ENCODE measurements at places on chromosomes 4 and X.

DNA sequence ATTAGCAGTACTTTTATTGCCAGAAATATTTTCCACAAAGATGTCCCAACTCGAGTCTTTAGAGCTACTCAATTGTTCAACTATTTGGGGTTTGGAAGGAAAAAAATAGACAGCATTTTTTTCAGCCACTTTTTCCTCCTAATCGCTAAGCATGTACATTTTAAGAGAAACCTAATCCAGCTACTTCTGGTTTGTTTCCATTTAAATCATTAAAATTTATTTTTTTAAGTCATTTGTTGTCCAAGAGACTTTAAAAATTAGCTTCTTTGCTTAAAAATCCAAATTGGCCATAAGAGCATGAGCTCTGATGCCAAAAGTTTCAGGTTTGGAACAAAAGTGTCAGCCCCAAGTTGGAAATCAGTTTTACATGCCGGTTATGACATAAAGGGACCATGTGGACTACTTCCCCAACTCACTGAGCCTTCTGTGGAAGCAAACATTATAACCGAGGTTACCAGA lies 186.3 kb upstream of the INTU start:
- DNase-seq = no peak

GRCh38 chr4:180558427-180558826 lies 1684.8 kb upstream of the TENM3 start:
- DNase-seq = no peak

DNA sequence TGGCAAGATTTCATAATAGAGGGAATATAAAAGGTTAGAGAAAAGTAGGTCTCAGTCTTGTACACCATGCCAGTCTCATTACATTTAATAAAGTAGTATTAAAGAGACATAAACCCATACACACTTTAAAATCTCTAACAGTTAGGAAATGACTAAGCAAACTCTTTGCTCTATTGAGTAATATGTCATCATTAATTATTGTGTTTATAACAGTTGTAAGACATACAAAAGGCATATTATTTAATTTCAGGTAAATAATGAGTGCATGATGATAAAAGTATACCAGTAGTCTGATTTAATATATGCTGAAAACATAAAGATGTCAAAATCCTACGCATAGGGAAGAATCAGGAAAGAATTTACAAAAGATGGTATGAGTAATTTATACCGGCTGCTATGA lies 31.0 kb upstream of the FGG start:
- no peak for DNase-seq

DNA sequence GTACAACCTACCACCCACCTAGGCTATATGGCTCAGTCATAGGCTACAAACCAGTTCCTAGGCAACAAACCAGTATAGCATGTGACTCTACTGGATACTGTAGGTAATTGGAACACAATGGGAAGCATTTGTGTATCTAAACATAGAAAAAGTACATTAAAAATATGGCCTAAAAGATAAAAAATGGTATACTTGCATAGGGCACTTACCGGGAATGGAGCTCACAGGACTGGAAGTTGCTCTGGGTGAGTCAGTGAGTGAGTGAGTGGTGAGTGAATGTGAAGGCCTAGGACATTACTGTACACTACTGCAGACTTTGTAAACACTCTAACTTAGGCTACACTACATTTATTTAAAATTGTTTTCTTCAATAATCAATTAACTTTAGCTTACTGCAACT lies 139.2 kb upstream of the RBPJ start:
- no peak for DNase-seq

DNA sequence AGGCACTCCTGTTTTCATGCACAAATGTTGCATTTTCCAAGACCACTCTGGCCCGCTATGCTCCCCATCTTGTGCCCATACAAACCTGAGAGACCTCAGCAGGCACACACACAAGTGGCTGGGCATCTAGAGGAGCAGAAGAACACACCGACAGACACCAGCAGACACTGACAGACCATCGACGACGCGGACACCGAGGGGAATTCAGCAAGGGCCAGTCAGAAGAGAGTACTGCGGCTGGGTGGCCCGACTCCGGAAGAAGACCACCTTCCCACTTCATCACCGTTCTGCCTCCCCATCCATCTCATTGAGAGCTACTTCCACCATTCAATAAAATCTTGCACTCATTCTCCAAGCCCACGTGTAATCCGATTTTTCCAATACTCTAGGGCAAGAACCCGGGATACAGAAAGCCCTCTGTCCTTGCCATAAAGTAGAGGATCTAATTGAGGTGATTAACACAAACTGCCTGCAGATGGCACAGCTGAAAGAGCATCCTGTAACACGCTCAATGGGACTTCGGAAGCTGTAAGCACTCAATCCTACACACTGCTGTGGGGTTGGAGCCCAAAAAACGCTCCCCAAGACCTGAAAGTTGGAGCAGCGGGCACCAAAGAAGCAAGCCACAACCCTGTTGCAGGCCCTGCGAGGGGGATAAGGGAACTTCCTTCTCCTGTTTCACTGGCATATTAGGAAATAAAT lies 780.9 kb downstream of the ARAP2 start:
- DNase-seq = no peak

DNA sequence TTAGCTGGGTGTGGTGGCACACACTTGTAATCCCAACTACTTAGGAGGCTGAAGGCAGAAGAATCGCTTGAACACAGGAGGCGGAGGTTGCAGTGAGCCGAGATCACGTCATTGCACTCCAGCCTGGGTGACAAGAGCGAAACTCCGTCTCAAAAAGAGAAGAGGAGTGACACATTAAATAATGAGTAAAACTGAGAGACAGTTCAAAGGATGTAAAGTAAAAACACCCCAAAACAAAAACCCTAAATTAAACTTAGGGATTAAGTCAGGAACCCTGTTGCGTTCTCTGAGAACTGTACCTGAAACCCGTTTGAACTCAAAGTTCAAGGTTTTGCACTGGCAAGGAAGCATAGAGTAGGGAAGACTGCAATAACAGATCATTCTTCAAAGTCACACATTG lies 141.7 kb downstream of the BRWD3 start:
- DNase-seq = no peak

GRCh38 chr4:1985294-1985693 lies 23.5 kb downstream of the NELFA start:
- DNase-seq = no peak
